ENCODE measurements at places on chromosomes 5 and 9.
A peak's percentile ranks its signal among the peaks of the same experiment; 100 is the strongest.

GRCh38 chr5:81154725-81155124, 78.4 kb upstream of the CKMT2 start:
- DNase-seq, result no peak

DNA sequence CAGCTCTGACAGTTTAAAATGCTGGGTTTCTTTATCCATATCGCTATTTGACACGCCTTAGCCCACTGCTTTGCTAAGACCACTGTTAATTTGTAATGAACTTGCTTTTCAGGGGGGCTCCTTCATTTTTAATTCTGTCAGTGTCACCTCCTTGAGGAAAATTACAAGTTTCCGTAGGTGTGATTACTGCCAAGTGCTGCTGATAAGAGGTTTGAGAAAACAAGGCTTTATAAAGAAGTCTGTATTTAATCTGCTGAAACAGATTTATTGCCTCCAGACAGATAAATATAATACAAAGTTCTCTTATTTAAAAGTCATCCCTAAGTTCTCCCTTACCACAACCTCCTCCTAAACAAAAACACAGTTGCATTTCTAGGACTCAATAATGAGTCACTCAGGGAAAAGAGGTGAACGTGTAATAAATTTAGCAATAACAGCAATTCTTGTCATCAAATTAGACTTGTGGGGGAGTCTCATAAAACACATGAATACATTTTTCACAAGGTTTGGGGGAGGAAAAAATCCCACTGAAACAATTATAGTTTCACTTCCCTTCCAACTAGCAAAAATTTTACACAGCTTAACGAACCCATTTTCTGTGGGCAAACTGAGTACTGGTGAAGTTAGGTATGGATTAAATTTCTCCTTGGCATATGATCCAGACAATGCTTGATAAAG, 72.8 kb downstream of the MAPKAP1 start:
- no peak for DNase-seq

- DNase-seq, result peak; percentile 33
These were observed 30.0 kb upstream of the SUSD3 start for GRCh38 chr9:93028448-93029006.

DNA sequence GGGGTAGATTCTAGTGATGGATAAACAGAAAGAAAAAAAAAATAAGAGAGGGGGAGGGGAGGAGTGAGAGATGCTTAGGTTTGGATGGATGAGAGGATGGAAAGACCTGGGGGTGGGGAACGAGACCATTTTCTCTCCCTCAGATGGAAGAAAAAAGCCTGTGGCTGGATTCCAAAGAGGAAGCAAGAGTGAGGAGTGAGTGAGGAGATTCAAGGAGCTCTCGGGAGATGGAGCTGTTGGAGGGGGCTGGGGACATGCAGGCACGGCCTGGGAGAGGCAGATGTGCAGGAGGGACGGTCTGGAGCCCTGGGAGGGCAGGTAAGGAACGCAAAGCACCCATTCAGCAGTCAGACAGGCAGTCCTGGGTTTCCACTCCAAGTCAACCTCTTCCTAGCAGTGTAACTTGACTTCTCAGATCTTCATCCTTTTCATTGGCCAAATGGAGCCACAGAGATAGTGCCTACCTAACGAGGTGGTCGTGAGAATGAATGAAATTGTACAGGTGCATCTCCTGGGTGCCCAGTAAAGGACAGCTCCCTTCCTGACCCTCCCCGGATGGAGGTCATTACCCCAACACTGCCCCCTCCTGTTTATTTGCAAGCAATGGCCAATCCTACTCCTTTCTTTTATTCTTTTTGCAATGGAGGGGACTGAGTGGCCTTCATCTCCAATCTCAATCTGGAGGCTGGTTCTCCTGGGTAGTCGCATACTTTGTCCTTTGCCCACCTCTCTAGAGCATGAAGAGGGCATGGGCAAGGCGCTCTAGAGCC, 52.2 kb downstream of the PCDH1 start:
- DNase-seq, result no peak

GRCh38 chr9:135584934-135585333, 23.4 kb downstream of the PAEP start:
- no peak for DNase-seq

- DNase-seq, result no peak
These were observed 35.3 kb upstream of the HK3 start for GRCh38 chr5:176934309-176934930.
